ENCODE measurements at places on chromosomes 4 and X.

DNA sequence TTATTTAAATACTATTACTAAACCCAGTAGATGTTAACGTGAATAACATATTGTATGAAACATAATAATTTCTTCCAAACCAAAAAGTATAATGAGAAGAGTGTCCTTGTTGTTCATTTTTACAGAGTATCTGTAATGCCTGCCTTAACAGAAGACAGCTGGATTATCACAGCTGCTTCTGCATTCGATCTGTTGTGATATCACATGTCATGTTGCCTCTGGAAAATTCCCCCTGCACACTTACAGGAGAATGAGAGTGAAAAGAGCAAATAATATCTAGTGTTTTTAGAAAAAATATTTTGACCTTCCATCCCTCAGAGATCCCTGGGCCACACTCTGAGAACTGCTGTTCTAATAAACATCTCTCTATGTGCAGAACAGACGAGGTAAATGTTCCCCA lies 240.1 kb upstream of the NOCT start:
- DNase-seq, result no peak

- no peak for DNase-seq
Measured at GRCh38 chr4:23890369-23891063, 669 bp upstream of the PPARGC1A start.

DNA sequence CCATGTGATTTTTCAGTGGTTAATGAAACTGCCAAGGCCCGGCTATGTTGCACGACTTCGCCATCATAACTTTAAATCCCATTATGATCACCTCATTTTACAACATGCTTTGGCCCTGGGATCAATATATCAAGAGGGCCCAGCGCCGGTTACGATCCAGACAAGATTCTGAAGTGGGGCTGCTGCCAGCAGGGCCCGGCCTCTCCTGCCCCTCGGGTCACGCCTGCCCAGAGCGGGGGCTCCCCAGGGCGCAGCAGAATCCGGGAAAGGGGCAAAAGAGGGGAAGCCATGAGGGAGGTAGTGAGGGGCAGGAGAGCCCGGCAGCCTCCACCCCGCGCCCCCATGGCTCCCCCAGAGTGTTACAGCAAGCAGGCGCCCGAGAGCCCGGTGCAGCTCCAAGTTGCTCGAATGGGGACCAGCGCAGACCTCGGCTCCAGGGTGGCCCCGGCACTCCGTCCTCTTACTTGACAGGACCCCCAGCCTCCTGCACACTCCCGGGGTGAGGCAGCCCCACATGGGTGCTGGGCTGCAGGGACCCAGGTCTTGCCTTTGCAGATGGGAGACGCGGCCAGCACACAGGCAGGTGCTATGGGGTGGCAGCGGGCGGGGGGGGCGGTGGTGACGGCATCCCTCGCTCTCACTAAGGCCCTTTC lies 129.8 kb upstream of the NKX1-1 start:
- DNase-seq, result no peak

GRCh38 chr4:138894709-138895108 lies 120.9 kb upstream of the NOCT start:
- no peak for DNase-seq

- DNase-seq, result no peak
Measured at GRCh38 chr4:108477527-108478108, 142.8 kb upstream of the RPL34 start.
